ENCODE measurements at places on chromosomes 7 and 10.

- no peak for DNase-seq
Observed at GRCh38 chr10:108956149-108956548, 967.2 kb downstream of the XPNPEP1 start.

DNA sequence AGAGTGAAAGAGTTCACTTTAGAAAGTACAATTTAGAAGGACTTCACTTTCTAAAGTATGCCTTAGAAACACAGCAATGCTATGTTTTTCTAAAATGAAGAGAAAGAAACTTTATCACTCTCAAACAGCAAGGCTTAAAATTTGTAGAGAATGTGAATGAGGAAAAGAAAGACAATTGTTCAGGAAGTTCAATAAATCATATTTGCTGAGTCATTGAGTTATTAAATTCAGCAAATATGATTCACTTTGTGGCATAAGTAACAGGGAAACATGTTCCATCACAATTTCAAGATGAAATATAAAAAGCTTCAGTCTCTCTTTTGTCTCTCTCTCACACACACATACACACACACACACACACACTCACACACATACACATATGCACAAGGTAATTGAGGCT, 187.9 kb downstream of the PCDH15 start:
- no peak for DNase-seq

- no peak for DNase-seq
Observed at GRCh38 chr7:130875265-130875741, 141.3 kb upstream of the KLF14 start.

GRCh38 chr10:59133841-59134593, 42.4 kb upstream of the PHYHIPL start:
- no peak for DNase-seq

DNA sequence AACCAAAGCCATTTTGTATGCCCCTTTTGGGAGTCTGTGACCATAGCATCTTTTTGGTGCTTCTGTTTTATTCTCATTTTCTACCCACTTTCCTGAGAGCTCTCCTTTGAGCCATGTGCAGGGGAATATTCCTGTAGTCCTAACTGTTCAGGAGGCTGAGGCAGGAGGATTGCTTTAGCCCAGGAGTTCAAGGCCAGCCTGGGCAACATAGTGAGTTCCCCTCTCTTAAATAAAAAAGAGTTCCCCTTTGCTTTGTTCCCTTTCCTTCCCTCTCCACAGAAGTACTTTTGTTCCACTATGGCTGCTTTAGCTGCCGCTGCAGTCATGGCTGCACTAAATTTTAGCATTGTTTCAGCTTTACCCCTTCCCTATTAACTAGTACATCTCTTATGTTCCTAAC, 85.9 kb downstream of the BTAF1 start:
- no peak for DNase-seq

GRCh38 chr10:98097616-98098015, 36.8 kb upstream of the R3HCC1L start:
- no peak for DNase-seq

DNA sequence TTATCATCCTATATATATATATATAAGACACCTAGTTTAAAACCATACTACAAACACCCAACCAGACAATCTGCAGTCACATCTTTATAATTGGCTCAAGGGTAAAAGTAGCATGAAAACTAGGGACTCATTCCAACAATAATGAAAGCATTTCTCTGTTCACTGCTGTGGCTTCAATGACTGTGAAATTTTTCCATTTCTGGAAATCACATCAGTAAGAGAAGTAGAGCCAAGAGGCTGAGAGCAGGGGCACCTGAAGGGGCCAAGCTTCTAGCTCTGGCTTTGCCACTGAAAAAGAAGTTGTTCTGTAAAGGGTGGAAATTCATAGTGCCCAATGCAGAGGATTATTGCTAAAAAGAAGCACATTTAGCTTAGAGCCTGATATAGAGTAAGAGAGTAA, 158.6 kb upstream of the GLI3 start:
- no peak for DNase-seq

DNA sequence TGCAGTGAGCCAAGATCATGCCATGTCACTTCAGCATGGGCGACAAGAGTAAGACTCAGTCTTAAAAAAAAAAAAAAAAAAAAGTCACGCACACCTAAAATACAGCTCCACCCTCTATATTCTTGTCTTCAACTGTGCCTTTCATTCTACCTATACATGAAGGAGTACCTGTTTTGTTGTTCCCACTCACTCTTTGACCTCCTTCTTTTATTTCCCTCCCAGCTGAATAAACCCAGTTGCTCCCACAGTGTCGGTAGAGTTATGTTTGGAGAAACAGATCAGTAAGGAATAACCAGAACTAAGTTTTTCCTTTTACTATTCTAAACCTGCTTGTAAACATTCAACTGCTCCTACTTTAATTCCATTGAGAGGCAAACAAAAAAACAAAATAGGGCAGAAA, 50.3 kb downstream of the IDE start:
- no peak for DNase-seq

DNA sequence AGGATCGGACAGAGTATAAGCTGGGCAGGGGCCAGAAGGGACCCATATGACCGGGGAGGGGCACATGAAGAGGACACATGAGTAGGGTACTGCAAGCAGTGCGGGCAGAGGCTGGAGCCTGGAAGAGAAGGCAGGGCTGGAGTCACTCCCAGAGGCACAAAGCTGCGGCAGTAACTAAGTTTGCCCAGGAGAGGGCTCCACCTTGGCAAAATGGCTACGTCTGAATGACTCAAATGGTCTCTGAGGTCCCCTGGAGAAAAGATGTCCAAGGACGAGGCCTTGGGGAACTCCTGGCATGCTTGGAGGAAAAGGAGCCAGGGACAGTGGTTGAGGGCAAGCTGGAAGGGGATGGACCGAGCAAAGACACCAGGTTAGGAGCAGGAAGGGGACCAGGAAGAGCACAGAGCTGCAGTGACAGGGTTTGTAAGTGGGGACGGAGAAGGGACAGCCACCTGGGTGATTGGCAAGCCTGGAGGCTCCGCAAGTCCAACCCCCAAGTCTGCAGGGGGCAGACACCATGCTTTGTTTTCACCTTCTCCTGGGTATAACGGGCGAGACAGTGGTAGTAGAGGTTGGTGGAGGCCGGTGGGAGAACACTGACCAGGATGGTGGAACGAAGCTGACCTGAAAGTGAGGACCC, 43.1 kb upstream of the LBX1 start:
- DNase-seq, result peak; percentile 23

GRCh38 chr10:58723966-58724365, 211.3 kb downstream of the BICC1 start:
- DNase-seq, result peak; percentile 8

GRCh38 chr10:88149906-88150305, 286.5 kb downstream of the PTEN start:
- DNase-seq, result no peak

- no peak for DNase-seq
Observed at GRCh38 chr7:41874201-41874785, 171.4 kb upstream of the INHBA start.

GRCh38 chr10:77195101-77195500, 442.5 kb downstream of the KCNMA1 start:
- no peak for DNase-seq

DNA sequence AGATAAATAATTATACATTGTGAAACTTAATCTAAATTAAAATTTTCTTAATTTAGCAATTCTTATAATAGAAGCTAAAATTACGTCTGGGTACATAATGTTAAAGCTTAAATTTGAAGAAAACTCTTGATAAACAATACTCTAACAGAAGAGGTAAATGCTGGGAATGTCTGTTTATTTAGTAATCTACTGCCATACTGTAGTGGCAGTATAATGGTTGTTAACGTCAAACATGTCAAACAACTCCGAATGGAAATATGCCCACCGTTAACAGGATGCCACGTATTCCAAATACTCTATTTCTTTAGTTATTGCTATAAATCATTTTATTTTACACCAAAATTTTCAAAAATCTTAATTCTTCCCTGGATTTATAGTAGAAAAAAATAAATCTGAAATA, 40.0 kb upstream of the PTPN12 start:
- no peak for DNase-seq

DNA sequence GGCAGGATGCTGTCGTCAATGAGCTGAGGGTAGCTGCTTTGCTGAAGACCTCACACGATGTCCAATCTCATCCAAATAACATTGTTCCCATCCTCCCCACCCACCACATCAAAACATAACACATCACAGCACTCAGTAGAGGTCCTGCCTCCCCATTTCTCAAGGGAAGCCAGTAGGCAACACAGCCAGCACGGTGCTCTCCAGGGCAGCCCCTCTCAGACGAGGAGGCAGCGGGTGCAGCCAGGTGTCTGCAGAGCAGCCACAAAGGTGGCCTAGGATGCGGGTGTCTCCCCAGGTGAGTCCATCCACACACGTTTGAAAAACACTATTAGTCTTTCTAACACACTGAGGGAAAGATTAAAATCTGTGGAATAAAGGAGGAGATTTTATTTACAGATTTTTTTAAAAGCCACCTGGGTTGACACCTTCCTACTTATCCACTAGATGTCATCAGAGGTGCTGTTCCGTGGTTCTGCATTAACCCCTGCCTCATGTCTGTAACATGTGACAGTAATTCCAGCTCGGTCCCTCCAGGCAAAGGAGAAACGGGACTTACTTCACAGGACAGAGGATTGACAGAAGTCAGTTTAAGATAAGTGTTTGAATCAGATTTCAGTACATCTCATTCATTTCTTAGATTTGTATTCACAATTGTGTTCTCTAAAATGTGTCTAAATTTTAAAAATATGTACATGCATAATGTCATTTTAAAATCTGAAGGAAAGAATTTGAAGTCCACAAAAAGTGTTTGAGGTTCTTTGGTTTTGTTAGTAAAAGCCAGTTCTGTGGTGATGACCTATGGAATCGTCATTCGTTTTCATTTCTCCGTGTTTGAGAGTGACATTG, 68.0 kb downstream of the LANCL2 start:
- no peak for DNase-seq

GRCh38 chr10:110504111-110504735, 6.5 kb downstream of the DUSP5 start:
- peak; percentile 91 for DNase-seq

- no peak for DNase-seq
Observed at GRCh38 chr7:711093-711921, 15.2 kb upstream of the DNAAF5 start.

DNA sequence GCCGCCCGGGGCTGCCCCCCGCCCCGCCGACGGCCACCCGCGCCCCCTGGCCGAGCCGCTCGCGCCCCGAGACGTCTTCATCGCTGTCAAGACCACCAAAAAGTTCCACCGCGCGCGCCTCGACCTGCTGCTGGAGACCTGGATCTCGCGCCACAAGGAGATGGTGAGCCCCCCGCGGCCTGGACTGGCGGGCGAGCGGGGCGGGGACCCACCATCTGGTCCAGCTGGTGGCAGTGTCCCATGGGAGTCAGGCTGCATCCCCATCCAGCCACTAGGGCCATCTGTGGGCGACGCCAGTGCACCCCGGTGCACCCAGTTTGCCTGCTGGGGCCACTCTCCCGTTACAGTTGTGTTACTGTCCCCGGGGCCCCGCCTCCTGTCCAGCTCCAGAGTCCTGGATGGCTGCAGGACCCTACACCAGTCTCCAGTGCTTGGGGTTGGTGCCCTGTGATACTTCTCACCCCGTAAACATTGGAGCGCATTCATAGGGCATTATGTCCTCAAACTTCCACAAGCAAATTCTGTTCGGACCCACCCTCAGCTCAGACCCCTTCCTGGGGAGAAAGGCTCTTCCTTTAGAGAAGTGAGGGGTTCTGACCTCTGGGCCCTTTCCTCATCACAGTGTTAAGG, 672 bp downstream of the LFNG start:
- peak; percentile 52 for DNase-seq

- DNase-seq, result no peak
Observed at GRCh38 chr10:110803239-110803749, 68.4 kb upstream of the PDCD4 start.

DNA sequence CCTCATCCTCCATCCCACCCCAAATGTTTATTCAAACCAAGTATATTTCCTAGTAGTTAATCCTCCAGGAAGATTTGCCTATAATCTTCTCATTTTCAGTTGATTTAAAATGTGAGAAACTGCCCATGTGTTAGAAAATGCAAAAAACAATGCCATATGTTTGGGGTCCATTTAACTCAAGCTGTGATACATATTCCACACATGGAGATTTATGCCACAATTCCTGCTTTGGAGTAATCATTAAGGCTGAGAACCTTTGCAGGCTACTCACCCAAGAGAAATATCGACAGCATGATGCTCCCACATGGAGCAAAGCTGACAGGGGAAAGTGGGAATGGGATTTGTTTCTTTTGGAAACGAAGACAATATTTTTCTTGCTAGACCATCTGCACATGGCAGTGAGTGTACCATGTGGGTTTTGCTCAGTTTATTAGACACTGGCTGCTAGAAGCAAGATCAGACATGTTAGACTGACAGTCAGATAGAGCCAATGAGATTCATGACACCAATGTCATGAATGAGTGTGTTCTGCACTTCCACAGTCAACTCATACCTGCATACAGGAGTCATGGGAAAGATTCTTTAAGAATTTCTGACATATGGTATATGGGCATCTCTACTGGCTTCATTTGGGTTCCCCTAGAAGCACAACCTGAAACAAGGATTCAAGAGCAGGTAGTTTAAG, 3.4 kb upstream of the GRM8 start:
- DNase-seq, result no peak

DNA sequence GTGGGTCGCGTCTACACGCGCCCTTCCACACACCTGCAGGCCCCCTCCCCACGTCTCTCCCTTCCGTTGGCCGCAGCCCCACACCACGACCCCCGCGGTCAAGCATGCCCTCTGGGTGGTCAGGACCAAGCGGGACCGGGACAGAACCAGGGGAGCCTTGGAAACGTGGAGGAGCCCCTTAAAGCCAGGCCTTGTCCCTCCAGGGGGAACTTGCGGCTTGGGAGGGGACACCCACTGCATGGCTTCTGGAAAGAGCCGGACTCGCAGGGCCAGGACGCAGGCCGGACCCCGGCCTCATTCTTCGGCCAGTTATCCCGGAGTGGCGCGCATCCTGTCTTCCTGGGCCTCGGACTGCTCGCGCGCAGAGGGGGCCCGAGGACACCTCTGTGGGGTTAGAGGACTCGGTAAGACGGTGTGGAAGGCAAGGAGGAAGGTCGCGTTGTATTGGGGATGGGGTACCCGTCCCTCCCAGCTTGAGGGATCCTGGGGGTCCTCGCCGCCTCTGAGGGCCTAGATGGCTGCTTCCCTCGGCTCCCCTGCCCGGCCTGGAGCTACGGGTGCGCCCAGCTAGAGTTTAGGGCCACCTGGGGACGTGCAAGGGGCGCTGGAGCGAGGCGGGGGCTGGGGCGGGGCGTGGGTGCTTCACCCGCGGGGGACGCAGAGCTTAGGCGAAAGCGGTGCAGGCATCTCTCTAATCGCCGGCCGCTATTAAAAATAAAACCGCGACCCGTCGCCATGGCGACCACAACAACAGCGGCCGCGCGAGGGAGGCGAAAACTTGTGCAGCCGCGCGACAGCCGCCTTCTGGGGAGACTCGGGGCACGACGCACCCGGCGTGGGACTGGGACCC, 1.8 kb upstream of the PDGFA start:
- DNase-seq, result no peak

GRCh38 chr10:4810092-4810491, 15.9 kb upstream of the AKR1E2 start:
- no peak for DNase-seq
